Stimulated activated CD4-positive, alpha-beta T cell treated with anti-CD3 and anti-CD28 coated beads, Interleukin-1b, Interleukin-23, amount 100 ng/mL, for 48 hours (primary cell): ENCODE measurements at places on chromosomes 12 and 14.

GRCh38 chr12:105325117-105325516 is 5.4 kb upstream of the C12orf75 start:
- no peak for DNase-seq

- no peak for DNase-seq
Measured at GRCh38 chr14:102042699-102043098, 44.1 kb downstream of the HSP90AA1 start.

- DNase-seq, result no peak
Measured at GRCh38 chr14:96917442-96917963, 120.3 kb downstream of the VRK1 start.

- DNase-seq, result no peak
Measured at GRCh38 chr12:13576935-13577500, 380.5 kb downstream of the EMP1 start.

GRCh38 chr12:53495903-53496751 is 3.1 kb downstream of the MAP3K12 start:
- DNase-seq, result no peak

- DNase-seq, result no peak
Measured at GRCh38 chr12:29226616-29227015, 77.5 kb downstream of the FAR2 start.

GRCh38 chr12:123267335-123267920 is 4.2 kb downstream of the CDK2AP1 start:
- DNase-seq, result no peak

GRCh38 chr12:118334939-118335567 is 37.7 kb downstream of the TAOK3 start:
- no peak for DNase-seq

- DNase-seq, result no peak
Measured at GRCh38 chr12:111664961-111665865, 20.5 kb downstream of the BRAP start.

- no peak for DNase-seq
Measured at GRCh38 chr12:39417916-39418315, 25.0 kb downstream of the KIF21A start.

DNA sequence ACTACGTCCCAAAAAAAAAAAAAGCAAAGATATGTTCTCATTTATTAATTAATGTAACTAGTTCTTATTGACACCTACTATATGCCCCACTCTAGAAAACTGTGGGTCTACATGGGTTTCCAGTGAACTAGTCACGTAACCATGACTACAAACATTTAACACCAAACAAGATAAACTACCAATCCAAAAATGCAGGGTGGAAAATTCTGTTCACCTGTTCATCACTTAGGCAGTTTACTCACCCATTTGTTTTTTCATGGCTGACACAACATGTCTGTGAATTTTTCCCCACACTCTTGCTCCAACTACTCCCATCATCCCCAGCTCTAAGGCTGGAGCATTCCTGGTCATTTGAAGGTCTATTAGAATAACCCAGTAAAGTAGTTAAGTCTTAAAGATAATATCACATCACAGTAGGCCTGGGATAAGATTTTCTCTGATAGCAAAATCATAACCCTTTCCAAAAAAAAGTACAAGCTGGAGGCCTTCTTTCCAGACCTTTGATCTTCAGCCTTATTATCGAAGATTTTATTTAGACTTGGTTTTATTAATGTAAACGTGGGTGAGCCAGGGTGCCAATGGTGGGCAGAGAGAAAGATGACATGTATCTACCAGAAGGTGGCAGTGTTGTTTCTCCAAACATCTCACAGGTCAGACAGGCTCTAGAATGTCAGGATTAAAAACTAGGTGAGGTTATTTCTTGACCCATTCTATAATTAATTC is 61.6 kb upstream of the DAAM1 start:
- peak; percentile 6 for DNase-seq

DNA sequence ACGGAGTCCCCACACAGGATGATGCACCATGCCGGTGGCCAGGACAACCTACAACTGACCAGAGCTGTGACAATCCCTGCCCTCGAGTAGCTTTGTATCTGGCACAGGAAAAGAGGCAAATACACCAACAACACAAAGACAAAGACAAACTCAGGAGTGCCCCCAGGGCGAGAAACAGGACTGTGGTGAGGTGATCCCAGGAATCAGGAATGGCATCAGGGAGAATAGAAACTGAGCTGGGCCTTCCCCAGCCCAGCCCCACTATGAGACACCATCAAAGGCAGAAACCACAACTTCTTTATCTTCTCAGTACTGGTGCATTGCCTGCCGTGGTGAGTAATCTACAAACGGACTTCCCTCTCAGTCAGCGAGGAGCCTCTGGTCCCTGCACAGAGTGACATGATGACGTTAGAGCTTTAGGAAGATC is 157.7 kb downstream of the TTC7B start:
- DNase-seq, result peak; percentile 17

DNA sequence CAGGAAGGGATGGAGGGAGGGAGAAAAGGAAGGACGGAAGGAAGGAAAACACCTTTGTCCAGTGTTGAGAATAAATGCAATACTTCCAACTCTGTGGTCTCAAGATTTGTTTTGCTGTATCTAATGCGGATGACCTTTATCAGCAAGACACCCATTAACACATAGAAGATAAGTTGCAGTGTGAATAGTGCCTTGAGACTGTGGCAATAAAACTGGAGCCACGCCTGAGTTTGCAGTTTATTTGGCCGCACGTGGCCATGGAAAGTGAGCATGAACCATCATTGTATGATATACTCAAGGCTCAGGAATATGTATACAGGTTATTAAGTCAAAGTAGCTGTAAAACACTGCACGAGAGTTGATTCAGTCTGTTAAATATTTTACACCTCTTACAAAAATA is 113.6 kb upstream of the EEA1 start:
- no peak for DNase-seq

DNA sequence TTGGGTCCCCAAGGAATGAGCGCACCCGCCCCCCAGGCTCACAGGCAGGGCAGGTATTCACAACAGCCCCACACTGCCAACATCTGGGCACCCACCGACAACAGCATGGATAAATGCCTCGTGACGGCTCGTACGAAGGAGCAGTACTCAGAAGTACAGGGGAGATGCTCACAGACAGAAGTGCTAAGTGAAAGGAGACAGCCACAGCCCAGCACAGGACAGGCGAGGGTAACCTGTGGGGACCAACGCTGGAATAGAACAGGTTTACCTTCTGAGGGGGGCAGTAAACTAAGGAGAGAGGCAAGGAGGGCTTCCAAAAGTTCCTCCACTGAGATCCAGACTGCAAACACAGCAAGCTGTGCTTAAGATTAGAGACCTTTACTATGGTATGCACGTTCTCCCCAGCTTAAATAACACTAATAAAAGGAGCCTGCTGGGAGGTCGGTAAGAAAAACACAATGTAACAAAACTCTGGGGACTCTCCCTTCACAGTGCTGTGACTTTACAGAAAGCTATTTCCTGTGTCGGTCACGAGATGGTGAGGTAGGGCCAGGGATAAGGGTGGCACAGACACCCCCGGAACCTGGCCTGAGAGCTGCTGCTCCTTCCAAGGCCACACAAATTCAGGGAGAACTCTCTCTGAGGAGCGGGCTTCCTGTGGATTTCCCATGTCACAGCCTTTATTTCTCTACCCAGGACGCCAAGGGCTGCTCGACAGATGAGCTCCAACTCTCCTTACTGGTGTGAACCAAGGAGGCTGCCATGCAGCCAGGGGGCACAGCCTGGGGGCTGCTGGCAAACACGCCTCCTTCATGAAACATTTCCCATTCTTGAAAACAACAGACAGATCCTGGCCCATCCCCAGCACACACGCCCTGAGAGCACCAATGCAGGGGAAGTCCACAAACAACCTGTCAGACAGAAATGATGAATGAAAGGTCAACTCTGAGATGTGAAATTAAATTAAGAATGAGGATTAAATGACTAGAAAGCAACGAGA is 26.3 kb downstream of the SLC15A4 start:
- DNase-seq, result no peak

DNA sequence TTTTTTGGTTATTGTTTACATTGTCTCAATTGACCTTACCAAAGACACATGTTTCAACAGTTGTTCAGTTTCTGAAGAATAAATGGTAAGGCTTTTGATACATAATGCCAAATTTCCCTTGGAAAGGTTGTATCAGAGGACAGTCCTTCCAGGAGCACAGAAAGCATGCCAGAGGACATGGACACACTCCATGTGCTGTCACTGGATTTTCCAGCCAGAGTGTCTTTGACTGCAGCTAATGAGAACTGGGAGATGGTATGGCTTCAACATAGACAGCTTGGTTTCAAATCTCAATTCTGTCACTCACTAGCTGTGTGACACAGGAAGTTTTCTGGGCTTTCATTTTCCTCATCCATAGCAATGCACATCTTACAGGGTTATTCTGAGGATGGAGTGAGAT is 20.6 kb downstream of the NTS start:
- no peak for DNase-seq

DNA sequence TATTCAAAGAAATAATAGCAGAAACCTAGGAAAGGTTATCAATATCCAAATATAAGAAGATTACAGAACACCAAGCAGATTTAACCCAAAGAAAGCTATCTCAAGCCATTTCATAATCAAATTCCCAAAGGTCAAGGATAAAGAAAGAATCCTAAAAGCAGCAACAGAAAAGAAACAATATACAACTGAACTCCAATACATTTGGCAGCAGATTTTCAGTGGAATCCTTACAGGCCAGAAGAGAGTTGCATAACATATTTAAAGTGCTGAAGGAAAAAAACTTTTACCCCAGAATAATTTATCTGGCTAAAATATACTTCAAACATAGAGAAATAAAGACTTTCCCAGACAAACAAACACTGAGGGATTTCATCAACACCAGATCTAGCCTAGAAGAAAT is 54.3 kb downstream of the DENND5B start:
- DNase-seq, result no peak

GRCh38 chr12:120323772-120324171 is 3.8 kb downstream of the PLA2G1B start:
- DNase-seq, result no peak

DNA sequence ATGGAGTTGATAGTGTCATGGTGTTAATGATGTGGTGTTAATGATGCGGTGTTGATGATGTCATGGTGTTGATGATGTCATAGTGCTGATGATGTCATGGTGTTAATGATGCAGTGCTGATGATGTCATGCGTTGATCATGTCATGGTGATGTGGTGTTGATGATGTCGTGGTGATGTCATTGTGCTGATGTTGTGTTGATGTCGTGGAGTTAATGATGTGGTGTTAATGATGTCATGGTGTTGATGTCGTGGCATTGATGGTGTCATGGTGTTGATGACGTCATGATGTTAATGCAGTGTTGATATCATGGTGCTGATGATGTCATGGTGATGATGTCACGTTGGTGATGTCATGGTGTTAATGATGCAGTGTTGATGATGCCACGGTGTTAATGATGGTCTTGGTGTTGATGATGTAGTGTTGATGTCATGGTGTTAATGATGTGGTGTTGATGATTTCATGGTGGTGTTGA is 49.1 kb upstream of the RIMBP2 start:
- peak; percentile 20 for DNase-seq

DNA sequence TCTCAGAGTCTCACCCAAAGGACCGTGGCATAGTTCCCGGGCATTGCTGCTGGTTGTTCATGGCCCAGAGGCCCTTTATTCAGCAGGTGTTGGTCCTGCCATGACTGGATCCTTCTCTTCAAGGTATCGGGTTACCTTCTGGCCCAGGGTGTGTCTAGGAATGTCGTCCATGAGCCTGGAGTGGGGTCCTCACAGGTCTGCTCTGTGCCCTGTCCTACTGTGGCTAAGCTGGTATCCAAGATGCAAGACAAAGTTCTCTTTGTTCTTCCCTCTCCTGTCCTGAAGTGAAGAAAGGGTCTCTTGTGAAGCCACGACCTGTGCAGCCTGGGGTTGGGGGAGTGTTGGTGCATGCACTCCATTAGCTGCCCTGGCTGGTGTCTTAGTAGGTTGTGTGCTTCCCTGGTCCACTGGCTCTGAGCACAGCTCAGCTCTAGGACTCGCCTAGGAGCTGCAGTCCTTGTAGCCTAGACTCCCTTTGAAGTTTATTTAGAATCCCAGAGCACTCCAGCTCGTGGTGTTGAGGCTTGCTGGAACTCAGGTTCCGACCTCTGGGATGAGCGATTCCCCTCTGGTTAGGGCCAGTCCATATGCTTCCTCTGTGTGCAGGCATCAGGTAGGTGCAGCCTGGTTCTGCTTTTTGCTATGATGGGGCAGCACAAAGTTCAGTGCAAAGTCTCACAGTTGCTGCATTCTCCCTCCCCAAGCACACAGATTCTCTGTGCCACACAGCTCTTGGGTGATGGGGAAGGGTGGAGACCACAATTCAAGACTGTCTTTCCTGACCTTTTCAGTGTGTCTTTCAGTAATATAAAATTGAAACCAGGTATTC is 117.4 kb downstream of the NUBPL start:
- DNase-seq, result no peak

GRCh38 chr12:128026696-128027574 is 240.0 kb upstream of the TMEM132C start:
- DNase-seq, result no peak

GRCh38 chr12:1189163-1189562 is 198.1 kb downstream of the ERC1 start:
- no peak for DNase-seq

DNA sequence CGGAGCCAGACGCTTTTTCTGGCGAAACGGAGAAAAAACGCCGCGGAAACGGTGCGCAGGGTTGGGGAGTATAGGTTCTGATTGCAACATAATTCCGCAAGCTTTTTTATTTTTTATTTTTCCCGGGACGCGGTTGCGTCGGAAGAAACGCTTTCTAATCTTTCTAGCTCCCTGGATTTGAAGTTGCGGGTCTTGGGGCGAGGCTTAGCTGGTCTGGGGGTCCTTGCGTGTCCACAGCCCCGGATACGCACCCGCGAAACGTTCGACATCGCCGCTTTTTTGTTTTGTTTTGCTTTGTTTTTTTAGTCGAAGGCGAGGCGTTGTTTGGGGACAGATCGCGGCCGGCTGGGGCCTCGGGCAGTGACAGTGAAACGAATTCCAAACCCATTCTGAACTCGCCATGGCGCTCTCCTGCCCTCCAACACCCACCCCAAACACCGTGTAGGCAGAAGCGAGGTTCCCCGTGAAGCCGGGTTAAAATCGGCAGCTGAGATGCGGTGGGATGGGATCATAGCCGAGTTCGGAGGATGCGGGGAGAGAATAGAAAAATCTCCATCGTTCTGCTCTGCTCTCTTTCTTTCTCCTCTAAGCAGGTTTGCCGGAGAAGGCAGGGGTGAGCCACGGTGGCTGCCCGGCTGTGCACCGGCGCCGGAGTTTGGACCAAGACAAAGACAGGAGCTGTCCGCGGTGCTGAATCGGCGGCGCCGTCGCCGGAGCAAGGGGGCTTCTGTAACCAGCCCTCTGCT is 8.1 kb upstream of the LHX5 start:
- DNase-seq, result no peak

- DNase-seq, result no peak
Measured at GRCh38 chr14:81353691-81354323, 46.3 kb downstream of the STON2 start.

DNA sequence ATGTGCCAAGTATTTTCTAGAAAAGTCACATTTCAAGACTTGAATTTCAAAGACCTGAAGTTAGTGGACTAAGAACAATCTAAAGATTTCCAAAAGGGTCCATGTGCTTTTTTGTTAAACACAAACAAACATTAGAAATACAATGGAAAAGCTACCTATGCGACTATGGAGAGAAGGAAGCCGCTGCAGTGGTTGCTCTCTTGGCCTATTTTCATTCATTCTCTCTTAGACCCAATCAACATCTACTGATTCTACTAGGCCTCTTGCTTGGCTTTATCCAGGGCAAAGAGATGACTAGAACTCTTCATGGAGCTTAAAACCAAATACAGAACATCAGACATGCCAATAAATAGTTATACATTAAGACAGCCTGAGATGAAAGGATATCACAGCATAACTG is 9.9 kb downstream of the FGD6 start:
- DNase-seq, result no peak

- DNase-seq, result peak; percentile 46
Measured at GRCh38 chr12:2640709-2641108, 154.1 kb upstream of the FKBP4 start.
